Stimulated activated CD4-positive, alpha-beta T cell treated with anti-CD3 and anti-CD28 coated beads, Interleukin-12 subunit alpha, Interleukin-12 subunit beta, amount 100 ng/mL, for 48 hours (primary cell): ENCODE measurements at places on chromosomes 12 and 14.

DNA sequence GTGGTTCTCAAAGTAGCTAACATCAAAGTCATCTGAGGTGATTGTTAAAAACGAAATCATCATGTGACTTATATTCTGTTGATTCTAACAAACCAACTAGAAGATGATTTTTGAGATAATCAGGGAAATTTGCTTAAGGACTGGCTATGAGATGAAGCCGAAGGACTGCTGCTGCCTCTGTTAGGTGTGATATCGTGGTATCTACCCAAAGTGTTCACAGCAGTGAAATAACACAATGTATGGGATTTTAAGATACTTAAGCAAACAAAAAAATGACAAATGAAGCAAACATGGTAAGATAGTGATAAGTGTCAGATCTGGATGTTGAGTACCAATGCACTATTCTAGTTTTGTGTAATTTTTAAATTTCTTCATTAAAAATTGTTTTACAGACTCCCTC, 59.1 kb downstream of the GXYLT1 start:
- no peak for DNase-seq

- peak; percentile 53 for DNase-seq
Observed at GRCh38 chr14:76844223-76844622, 18.0 kb downstream of the LRRC74A start.

GRCh38 chr14:44444454-44444853, 62.6 kb downstream of the FSCB start:
- no peak for DNase-seq

DNA sequence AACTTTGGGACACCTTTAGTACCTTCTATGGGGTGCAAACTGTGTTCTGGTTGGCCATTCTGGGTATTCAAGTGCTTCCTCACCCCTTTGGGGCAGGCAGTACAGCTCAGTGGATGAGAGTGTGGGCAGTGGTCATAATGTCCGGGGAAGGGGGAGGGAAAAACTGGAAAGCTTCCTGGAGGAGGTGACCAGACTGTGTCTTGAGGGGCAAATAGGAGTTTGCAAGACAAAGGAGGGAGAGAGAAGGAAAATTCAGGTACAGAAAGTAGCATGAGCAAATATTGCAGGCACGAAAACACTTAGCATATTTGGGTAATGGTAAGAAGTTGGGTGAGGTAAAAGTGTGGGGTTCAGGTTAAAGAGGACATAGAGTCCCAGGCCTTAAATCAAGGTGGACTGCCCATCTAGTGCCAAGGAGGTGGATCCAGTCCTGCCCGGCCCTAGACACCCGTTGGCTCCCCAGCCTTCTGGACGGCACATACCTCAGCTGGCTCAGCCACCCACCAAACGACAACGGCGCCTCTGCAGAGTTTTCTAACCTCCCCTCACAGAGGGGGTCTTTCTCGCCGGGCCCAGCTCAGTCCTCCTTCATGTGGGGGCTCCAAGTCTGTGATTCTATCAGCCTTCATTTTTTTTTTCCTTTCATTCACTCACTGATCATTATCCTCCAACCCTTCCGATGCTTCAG, 86.4 kb downstream of the DICER1 start:
- DNase-seq, result no peak

DNA sequence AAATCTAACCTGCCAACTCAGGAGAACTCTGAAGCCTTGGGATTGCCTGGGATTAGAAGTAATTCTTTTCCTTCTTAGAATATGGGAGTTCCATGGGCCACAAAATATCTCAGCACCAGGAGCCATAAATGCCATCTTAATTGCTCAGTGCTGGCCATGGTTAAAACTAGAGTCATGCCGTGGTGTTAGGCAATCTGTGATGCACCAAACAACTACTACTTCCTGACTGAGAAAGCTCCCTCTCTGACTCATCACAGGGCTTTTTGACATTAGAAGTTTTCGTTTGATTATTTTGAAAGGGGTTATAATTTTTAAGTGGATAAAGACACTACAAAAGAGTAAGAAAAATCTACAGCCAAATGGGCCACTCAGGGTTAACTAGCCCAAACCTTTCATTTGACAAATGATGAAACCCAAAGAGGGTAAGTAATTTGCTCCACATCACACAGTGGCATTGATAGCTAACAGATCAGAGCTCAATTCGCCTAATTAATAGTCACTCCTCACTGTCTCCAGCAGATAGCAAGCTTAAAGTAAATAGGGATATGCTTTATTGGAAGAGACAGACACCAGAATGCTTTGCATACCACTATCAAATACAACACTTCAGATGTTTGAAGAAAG, 377.3 kb downstream of the EMP1 start:
- no peak for DNase-seq

DNA sequence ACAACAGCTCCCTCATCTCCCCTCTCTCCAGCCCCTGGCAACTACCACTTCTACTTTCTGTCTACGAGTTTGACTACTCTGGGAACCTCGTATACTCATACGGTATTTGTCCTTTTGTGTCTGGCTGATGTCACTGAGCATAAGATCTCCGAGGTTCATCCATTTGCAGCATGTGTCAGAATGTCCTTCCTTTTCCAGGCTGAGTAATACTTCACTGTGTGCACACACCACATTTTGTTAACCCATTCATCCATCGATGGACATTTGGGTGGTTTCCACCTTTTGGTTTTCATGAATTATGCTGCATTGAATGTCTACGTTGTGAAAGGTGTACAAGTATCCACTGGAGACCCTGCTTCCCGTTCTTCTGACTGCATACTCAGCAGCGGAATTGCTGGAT, 24.1 kb upstream of the DLK1 start:
- no peak for DNase-seq

GRCh38 chr12:83005534-83006197, 319.0 kb downstream of the TMTC2 start:
- DNase-seq, result no peak

- no peak for DNase-seq
Observed at GRCh38 chr12:81626406-81626805, 132.7 kb downstream of the PPFIA2 start.

GRCh38 chr12:14952299-14952921, 9.0 kb downstream of the ARHGDIB start:
- no peak for DNase-seq

DNA sequence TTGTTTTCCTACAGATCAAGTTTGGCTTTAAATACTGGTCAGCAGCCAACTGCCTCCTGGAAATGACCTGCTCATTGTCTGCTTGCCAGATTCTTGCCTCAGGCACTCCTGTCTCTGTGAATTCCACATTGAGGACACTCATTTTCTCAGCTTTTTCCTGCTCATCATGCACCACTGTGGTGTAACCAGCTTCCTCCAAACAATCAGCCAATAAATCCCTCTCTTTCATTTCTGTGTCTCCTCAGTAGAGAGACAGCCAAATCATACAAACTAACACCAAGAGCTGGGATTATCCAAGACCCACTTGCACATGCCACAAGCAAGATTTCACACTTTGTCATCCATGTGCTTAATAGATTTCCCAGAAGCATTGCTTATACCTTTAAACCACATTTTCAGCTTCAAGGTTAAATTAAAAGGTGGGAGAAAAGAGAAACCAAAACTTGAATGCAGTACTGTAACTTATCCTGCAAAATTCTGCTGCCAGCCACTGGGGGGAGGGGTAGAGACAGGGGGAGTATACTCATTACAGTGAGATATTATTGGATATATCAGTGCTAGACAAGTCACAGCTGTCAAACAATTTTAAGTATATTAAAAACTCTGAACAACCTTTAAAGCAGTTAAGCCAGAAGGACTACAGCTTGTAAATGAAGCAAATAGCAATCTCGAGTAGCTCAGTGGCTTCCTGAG, 105.0 kb downstream of the PPP2R5E start:
- no peak for DNase-seq
